Chondrocyte (in vitro differentiated cells): ENCODE measurements at places on chromosomes 5 and 9. TPM values are rescaled to one million over a fixed set of nuclear protein-coding genes. Genes with fewer than 3 reads are reported as not detected.

Gene TMEM161B
- 7.6 to 13.5 TPM (median 9.6 TPM) in 3 replicates for total RNA-seq

- DNase-seq = no peak
Observed at GRCh38 chr5:130452744-130453143, 548.5 kb downstream of the CHSY3 start.

Gene ZNF454
- total RNA-seq = 0.32 to 2.3 TPM (median 0.49 TPM) in 3 replicates

Gene WHRN
- 6.9 to 14.9 TPM (median 6.9 TPM) in 3 replicates for total RNA-seq

Gene FGD3
- not detected in 3 replicates for total RNA-seq

Gene IFNA13
- total RNA-seq = not detected in 3 replicates

- DNase-seq = no peak
Observed at GRCh38 chr5:1366514-1366913, 21.6 kb upstream of the CLPTM1L start.

DNA sequence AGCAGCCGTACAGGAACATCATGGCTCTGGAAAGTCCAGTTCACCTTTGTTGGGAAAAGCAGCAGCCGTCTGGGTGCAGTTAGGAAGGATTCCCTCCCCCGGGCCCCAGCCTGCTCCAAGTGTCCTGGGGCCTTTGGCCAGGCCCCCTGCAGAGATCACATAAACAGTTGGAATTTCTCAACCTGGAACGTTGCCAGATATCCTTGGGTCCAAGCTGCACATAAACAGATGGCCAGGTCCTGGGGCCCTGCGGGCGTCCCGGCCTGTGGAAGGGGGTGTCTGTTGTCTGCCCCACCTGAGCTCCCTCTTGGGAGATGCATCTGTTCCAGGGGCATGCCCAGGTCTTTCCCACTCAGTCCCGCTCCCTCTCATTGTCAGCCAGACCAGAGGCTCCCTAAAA, 92.7 kb downstream of the COL5A1 start:
- DNase-seq = no peak

DNA sequence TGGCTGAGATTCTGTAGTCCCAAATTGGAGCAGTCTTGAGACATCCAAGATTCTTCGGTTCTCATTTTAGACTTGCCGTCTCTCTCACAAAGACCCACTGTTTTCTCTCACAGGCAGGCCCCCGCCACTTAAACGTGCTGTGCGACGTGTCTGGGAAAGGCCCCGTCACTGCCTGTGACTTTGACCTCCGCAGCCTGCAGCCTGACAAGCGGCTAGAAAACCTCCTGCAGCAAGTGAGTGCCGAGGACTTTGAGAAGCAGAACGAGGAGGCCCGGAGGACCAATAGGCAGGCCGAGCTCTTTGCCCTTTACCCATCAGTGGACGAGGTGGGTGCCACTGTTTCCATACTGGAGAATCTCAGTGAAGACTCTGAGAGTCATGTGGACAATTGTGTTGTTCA, 97.2 kb downstream of the DOCK8 start:
- no peak for DNase-seq
